ENCODE measurements at places on chromosomes 5 and 9. TPM values are rescaled to one million over a fixed set of nuclear protein-coding genes. Genes with fewer than 3 reads are reported as not detected.

The IFNA21 gene
- total RNA-seq = not detected

The HK3 gene
- total RNA-seq = 0.85 TPM

DNA sequence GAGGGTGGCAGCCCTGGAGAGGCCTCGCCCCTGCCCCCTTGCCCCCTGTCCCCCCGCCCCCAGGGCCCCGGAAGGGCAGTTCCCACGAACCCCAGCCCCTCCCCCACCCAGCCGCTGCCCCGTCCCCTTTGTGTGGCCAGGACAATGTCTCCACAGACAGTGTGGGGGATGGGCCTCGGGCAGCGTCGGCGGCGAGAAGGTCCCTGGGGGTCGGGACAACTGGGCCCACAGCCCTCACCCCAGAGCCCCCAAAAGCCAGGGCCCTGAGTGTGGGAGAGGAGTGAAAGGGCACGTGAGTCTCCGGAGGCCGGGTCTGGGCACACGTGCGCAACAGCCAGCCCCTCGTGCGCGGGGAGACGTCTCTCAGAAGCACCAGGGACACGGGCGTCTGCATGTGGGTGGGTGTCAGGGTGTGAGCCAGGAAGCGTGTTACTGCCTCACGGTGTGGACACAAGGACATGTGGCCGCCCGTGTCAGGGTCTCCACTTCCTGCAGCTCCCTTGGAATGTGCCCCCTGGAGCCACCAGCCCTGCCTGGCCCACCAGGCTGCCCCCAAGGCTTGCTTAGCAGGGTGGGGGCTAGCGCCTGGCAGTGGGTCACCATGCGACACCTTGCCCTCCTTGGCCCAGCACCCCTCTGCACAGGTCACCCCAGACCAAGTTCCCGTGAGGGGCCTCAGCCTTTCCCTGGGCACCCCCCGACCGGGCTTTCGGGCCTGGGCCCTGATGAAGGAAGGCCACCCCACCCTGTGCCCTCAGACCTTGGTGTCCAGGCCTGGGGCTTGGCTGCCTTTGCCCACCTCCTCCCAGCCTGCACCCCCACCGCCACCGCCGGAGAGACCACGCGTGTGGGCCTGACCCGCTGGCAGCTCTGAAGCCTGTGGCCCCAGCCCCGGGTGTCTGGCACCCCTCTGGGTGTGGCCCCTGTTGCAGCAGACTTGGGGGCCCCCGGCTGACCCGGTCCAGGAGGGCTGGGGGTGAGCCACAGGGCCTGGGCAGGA, 12.8 kb upstream of the NRARP start:
- DNase-seq = no peak

The CCL21 gene
- total RNA-seq = 2.9 TPM

- no peak for DNase-seq
These were observed 525.8 kb downstream of the AGTPBP1 start for GRCh38 chr9:85215961-85216360.

GRCh38 chr5:133723126-133723525, 110.8 kb upstream of the FSTL4 start:
- DNase-seq = peak; percentile 0

The FREM1 gene
- 2.2 TPM for total RNA-seq

The WWC1 gene
- total RNA-seq = 8.1 TPM

- DNase-seq = no peak
These were observed 135.4 kb downstream of the FAM114A2 start for GRCh38 chr5:153903321-153903720.

The HTR1A gene
- total RNA-seq = not detected
